ENCODE measurements at places on chromosomes 1 and 21.
A peak's percentile ranks its signal among the peaks of the same experiment; 100 is the strongest.

- DNase-seq, result no peak
Observed at GRCh38 chr1:211830055-211830327, 572 bp downstream of the LPGAT1 start.

- no peak for DNase-seq
Observed at GRCh38 chr1:89487972-89488371, 36.7 kb upstream of the LRRC8B start.

DNA sequence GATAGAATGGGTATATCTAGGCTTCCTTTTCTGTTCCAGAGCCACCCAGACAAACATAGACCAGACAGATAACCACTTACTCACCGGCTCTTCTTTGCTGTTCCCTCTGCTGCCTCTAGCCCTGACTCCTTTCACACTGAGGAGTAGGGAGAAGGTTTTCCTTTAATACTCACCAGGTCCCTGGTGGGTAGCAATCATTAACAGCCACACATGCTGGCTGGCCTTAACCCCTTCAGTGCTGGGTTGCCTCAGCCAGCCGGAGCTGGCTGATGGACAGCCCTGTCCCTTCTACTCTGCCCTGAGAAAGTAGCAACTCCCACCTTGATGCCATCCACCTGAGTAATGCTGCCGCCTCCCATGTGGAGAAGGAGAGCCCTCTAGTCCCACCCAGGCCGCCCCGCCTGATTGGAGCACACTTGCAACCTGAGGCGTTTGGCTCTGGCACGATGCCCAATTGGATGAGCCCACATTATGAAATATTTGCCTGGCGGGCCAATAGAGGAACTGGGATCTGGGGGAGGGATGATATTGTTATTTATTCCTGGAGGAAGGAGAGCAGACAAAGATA lies 71.6 kb downstream of the PLEKHA6 start:
- no peak for DNase-seq

- no peak for DNase-seq
Observed at GRCh38 chr1:156682166-156682890, 5.1 kb upstream of the NES start.

DNA sequence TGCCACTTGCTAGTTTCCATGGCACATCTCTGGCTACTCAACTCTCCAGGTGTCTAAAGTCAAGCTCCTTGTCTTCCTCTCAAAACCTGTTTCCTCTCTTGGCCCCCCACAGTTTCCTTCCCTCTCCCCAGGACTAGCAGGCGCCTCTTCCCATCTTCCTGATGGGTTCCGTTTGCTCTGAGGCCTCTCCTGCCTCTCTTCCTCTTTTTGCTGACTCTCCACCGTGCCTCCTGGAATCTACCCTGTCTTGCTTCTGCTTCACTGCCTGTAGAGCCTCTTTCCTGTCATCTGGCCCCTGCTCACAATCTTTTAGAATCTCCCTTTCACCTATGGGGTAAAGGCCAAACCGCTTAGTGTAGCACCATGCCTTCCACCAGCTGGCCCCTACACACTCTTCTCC lies 21.8 kb upstream of the LHX4 start:
- DNase-seq, result no peak

GRCh38 chr1:98472878-98473277 lies 188.6 kb upstream of the SNX7 start:
- DNase-seq, result no peak

DNA sequence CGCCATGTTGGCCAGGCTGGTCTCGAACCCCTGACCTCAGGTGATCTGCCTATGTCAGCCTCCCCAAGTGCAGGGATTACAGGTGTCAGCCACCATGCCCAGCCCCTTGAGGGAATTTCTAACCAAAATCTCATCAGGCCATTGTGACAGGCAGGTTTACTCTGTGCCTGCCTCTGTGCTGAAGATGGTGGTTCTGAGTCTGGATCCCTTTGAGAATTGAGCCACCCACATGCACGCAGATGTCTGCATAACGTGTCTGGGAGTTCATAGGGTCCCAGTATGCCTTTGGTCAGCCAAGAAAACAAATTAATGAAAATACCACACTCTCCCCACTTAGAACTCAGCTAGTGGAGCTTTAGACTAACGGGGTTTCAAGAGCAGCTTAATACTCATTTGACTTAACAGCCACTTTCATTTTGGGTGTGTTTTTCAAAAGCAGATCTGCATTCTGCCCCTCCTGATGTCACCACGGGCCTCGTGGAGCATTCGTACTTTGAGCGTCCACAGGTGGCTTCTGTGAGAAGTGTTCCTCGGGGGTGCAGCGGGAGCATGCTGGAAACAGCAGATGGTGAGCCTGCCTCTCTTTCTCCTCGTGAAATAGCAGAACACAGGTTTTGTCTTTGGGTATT lies 45.3 kb downstream of the DIP2A start:
- no peak for DNase-seq

DNA sequence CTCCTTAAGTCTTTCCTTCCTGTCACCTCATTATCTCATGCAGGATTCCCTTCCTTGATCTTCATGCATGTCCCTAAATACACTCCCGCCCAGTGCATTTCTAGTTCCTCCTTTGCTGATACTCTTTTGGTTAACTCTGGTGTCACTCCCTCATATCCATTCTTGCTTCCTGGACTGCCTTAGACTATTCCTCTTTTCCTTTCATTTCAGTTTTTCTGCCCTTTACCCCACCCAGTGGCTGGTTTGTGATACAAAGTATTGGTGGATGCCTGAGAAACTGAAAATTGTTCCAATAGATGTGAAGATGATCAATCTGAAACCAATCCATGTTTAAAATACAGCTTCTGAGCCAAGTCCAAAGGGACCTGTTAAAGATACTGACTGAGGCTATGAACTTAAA lies 553.8 kb upstream of the CAMK1G start:
- DNase-seq, result no peak

- DNase-seq, result no peak
Observed at GRCh38 chr21:44613386-44614155, 1.7 kb downstream of the KRTAP10-8 start.

GRCh38 chr1:206589206-206589605 lies 23.1 kb downstream of the EIF2D start:
- no peak for DNase-seq

DNA sequence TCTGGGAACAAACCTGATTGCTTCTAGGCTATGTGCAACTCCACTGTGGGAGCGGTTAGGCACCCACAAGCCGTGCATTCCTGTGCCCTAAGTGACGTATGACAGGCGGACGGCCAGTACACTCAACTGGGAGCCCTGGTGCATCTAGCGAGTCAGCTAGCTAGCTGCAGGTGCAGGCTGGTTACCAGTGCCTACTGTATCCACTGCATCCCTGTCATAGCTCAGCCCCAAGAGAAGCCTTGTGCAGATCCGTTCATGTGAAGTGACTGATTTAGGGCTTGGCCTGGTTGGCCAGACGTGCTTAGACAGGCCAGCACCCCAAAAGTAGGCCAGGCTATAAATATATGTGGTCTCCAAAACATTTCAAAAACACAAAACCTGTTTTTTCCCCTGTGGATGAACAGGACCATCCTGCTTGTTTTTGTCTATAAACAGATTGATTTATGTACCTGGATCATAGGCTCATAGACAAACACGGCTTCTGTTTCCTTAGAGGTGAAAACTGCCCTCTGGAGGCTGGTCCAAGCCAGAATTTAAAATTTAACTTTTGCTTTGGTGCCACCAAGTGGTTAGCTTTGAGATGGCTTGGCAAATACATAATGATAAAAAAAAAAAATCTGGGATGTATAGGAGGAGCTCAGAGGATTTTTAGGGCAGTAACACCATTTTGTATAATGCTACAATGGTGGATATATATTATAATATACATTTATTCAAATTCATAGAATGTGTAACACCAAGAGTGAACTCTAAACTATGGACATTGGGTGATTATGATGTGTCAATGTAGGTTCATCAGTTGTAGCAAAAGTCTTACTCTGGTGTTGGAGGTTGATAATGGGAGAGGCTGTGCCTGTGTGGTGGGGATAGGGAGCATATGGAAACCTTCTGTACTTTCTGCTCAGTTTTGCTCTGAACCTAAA lies 68.5 kb downstream of the GIPC2 start:
- peak; percentile 25 for DNase-seq

DNA sequence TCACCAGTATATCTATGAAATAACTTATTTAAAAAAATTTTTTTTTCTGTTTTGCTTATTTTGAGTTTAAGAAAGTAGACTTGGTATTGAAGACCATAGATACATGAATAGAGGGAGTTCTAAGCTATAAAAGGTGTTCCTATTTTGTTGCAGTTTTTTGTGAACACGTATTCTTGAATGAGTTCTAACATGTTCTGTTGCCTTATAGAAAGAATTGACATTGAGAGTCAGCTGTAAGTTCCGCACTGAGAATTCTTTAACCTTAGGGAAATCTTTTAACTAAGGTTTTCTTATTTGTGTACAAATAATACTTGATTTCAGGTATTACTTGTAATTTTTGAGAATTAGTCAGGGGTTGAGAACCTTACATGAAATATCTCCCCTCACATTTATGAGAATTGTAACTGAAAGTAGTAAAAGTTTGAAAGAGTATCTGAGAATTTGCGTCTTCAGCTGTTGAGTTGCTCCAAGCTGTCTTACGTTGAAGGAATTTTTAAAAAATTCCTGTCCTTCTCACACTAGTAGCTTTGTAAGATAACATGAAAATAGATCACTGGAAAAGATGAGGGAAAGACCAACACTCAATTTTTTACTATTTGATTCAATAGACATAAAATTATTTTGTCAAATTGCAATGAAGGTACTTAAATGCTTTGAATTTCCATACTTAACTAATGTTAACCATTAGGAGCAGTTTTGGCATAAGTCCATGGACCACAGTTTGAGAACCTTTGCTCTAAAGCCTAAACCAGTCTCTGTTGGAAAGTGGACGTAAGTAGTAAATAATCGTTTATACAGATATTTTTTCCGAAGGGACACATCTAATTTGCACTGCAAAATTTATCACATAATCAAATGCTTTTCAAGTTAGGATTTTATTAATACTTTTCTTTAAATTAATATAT lies 3.8 kb downstream of the DR1 start:
- no peak for DNase-seq

GRCh38 chr1:2027961-2028583 lies 8.9 kb downstream of the GABRD start:
- no peak for DNase-seq

All from amygdala (tissue), 56 donors.